ENCODE measurements at places on chromosomes 2 and 18.

- DNase-seq: no peak
Measured at GRCh38 chr2:178193496-178193822, 853 bp upstream of the OSBPL6 start.

- DNase-seq: no peak
Measured at GRCh38 chr2:223460774-223461211, 141.4 kb downstream of the SCG2 start.

- DNase-seq: no peak
Measured at GRCh38 chr2:29401994-29402393, 286.8 kb downstream of the CLIP4 start.

DNA sequence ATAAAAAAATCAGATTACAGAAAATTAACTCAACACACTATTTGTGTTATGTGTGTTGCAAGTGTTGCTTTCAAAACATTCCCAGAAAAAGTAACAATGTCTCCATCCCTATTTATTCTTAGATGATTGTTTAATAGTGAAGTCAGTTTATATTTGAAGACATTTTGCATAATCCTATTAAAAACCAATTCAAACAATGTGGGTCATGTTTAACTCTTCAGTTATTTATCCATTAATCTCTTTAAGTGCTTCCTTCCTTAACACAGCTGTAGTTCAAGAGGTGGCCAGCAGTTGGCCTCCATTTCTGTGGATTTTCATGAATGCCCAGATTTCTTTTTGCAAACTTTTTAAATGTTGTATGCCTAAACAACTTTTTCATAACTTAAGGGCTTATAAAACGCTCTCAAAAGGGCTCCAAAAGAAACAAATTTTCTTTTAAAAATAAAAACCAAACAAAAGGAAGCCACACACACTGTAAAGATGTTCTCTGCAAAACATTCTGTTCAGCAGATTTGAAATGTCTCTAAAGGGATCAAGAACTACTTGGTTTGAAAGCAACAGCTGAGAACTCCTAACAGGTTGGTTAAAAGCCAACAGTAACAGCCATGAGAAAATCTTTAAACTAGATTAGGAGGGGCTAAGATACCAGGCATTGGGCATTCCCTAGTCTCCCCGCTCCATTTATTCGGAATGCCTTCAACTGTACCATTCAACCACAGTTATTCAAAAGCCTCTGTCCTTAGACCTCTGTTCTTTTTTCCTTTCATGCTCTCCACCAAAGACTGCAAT is 71.5 kb downstream of the THADA start:
- DNase-seq: no peak

- DNase-seq: no peak
Measured at GRCh38 chr2:101828673-101829334, 131.3 kb downstream of the MAP4K4 start.

DNA sequence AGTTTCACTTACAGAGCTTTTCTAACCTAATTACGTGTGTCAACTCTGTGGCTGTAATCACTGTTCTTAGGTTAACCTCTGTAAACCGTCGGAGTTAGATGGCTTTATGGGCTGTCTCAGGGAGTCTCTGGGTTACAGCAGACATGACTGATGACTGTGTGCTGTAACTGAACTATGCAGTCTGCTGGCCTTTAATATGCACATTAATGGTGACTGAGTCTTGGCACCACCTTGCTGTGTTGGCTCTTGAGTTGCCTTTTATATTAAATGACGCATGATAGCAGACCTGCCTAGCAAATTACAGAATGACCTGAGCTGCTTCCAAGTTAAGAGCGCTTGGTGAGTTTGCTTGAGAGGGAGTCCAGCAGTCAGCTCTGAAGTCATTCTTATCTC is 90.1 kb downstream of the ACKR3 start:
- DNase-seq: no peak

GRCh38 chr2:57160976-57161375 is 885.6 kb upstream of the VRK2 start:
- no peak for DNase-seq

GRCh38 chr2:66432801-66433694 is 1.9 kb upstream of the MEIS1 start:
- DNase-seq: peak; percentile 97

DNA sequence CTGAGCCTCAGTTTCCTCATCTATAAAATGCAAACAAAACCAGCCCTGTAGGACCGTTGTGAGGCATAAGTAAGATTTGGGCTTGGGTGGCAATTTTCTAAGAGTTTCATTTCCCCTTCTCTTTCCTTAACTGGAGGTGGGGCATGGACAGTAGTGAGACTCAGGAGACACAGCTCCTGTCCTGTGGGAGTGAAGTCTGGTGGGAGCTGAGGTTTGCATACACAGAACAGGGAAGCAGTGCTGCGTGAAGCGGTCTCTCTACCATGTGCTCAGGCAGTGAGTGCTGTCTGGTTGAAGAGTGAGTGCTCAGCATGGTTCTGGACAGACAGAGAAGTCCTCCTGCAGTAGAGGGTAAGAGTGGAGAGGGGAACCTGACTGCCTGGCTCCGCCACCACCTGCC is 62.3 kb upstream of the MCFD2 start:
- no peak for DNase-seq

DNA sequence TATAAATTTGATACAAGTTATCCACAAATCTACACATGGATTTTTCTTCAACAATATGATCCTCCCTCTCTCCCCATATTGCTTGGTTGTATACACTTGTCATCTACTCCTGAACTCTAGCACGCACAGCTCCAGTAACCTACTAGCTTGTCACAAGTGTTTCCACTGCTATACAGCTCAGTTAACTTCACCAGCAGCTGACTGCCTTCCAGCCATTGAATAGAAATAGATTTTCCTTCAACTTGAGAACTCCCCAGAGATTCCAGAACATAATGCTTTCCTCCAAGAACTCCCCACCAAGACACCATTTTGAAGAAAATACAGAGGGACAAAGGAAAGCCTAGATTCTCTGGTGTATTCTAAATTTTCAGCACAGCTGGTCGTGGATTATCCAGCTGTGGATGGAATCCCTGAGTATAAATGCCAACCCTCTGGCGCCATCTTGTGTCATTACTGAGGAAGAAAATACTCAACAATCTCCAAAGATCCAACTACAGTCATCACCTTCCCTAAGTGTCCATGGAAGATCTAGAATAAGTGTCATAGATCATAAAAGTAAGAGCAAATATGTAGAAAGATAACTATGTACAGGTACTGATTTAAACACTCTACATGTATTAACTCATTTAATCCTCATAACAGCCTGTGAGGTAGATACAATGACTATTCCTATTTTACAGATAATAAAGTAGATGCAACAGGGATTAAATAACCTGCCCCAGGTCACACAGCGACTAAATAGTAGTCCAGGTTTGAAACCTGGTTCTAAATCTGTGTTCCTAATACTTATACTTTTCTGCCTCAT is 156.7 kb downstream of the ARHGAP28 start:
- peak; percentile 68 for DNase-seq

DNA sequence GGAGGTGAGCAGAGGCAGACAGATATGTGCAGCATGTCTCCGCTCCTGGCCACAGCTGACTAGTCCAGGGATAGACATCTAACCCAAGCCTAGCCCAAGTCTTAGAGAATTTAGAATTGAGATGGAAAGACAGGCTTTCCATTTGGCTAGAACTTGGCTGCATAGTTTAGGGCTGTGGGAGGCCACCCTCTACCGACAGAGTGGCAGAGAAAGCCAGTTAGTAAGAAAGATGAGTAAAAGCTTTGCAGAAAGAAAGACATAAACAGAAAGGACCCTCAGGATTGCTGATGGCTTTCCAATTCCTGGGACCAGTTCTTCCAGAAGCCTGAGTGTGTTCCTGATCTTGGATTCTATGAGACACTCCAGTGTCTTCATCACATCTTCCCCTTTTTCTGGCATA is 62.1 kb downstream of the DYM start:
- DNase-seq: no peak

DNA sequence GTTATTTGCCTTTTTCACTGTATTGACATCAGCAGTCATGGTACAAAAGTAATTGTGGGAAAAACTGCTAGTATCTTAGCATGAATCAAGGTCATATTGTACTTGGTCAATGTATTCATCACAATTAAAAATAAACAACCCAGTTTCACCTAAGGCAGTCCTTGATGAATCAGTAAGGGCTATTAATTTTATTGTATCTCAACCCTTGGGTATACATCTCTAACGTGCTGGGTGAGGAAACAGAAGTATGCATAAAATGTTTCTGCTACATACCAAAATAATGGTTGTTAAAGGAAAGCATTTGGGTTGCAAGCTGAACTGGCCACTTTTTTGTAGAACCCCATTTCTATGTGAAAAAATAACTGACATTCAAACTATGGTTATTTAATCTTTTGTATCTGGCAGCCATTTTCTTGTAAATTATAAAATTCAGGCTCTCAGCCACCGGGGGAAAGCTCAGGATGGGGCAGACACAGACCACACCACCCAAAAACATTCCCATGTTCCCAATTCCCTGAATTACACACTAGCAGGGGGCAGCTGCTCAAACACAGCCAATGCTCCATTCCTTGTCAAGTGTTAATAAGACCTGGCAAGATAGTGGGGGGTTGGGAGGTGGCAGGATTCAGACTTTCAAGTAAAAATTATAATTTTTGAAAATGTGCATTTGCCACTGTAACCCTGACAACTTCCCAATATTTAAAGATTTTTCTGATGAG is 49.3 kb downstream of the OLA1 start:
- no peak for DNase-seq

DNA sequence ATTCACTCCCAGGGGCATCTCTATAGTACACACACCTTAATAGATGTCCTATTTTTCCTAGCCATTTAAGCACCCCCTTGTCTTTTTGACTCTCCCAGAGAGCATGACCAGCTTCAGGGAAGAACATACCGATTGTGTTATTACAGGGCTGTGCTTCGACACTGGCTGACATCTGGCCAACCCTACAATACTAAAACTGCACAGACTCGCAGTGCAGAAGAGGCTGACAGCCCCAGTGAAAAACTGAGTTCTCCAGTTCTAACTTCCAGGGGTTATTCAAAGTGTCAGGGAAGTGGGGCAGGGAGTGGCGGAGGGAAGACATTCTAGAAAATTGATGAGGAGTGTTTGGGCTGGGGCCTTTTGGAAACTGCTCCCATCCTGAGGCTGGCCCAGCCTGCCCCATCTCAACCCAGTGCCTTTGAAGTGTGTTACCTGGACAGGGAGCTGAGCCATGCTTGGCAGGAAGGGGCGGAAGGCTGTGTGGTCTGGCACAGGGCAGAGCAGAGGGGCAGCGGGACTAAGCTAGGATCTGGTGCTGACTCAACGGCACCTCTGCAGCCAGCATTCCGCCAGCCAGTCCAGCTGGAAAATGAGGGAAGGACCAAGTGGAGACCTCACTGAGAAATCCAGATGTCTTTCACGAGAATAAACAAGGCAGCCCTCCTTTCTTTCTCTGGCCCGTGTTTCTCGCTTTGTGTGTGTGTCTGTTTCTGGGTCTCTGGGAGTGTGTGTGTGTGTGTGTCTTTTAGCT is 15.4 kb upstream of the IGFBP5 start:
- no peak for DNase-seq

GRCh38 chr2:217636991-217637561 is 365.7 kb downstream of the TNS1 start:
- peak; percentile 90 for DNase-seq

GRCh38 chr2:15827001-15827400 is 113.3 kb upstream of the MYCN start:
- DNase-seq: no peak

- no peak for DNase-seq
Measured at GRCh38 chr2:219967247-219968245, 340.1 kb downstream of the SLC4A3 start.

DNA sequence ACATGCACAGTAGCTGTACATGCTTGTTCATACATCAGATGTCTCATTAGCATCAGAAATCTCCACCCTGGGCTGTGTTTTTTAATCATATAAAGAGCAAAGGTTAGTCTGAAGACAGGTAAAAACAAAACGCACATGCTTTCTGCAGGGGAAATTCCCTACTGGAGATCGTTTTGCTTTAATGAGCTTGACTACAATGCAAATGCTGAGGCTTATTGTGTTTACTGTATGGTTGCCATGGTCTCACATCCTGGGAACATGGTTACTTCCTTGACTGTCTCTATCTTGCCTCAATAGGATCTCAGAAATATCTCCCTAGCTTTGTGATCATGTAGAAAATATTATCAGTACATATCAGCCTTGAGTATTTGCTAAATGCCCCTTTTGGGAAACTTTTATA is 336.5 kb upstream of the TFPI start:
- DNase-seq: no peak

DNA sequence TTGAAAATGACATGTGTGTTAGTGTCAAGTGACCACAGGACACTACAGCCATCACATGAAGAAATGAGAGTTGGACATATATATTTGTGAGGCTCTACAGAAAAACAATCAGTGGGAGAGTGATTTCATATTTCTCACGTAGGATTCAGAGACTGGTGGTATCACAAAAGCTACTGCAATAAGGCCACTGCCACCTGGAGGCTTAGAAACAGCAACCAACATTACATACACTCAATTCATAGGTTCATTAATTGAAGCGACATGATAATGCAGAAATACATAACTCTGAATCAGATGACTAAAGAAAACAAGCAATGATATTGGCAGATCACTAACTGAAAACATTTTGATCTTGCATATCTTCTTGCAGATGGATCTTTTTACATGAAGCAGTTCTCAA is 248.1 kb upstream of the KLHL14 start:
- no peak for DNase-seq

DNA sequence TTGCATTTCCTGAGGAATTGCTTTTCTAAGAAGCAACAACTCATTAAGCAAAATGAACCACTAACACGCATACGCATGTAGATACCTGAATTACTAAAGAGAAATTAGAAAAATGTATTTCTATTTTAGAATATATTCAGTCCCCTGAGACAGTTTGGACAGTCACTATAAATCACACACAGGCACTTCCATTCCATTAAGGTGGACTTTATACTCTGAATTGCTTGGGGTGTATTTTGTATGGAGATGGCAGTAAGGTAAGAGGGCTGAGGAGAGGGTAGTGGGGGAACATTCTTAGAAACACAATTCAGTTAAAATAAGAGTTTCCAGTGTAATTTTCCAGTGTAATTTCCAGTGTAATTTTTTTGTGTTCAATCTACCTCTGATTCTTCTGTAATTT is 1.8 kb downstream of the CCDC141 start:
- DNase-seq: peak; percentile 6

DNA sequence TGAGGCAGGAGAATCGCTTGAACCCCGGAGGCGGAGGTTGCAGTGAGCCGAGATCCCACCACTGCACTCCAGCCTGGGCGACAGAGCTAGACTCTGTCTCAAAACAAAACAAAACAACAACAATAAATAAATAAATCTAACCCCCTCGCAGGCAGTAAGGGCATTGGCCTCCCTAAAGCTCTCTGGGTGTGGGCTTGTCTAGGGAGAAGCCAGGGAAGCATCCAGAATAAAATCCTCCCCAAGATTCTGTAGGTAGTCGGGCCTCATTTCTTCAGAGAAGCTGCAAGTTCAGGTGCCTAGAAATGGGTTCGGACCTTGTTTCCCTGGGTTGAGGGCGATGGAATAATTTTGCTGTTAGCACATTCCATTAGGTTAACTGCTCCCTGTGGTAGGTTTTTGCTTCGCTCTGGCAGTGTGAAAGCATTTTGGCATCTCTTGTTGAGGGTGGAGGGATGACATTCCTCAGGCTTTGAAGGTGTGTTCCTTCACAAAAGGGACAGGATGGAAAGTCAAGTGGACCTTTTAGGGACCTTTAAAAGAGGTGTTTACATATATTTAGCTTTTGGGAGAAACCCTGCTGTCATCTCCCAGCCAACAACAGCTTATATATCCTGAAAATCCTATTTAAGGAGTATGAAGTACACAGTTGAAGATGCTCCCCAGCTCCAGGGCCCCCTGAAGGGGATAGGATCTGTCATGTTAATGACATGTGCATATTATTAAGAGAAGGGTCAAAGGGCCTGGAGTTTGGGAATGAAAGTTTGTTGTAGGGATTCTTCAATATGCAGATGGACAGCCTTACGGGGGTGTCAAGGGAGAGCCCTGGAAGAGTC is 17.7 kb downstream of the MYCN start:
- DNase-seq: no peak

GRCh38 chr2:23615216-23616020 is 230.4 kb downstream of the KLHL29 start:
- DNase-seq: no peak
